ENCODE measurements at places on chromosomes 1 and 21.

DNA sequence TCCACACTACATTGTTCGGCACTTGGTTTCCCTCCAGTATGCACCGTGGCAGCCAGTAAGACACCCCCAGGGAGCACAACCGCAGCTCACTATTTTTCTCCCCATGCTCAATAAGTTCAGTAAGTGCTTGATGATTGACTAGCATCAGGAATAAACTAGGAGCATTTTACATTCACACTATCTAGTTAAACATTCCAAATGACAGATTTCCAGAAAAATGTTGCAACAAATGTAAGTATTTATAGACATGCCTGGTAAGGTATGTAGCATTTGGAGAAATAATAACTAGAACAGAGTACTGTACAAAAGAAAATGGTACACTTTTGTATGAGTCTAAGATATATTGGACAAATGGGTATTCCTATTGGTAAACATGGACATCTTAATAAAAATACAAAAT lies 92.9 kb downstream of the SLC45A1 start:
- no peak for DNase-seq

DNA sequence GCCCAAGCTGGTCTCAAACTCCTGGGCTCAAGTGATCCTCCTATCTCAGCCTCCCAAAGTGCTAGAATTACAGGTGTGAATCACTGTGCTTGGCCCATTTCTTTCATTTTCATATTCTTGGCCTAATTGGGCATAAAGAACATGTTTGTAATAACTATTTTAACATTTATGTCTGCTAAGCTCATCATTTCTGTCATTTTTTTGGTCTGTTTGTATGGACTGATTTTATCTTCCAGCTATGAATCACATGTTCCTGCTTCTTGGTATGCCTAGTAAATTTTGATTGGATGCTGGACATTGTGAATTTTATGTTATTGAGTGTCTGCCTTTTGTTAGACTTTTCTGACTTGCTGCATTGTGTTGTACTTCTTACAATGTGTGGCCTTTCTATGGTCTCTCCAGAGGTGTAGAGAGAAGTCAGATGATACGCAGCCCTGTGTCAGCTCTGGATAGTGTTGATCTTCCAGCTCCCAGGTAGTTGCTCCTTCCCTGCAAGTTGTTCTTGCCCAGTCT lies 39.0 kb upstream of the PPM1J start:
- no peak for DNase-seq

DNA sequence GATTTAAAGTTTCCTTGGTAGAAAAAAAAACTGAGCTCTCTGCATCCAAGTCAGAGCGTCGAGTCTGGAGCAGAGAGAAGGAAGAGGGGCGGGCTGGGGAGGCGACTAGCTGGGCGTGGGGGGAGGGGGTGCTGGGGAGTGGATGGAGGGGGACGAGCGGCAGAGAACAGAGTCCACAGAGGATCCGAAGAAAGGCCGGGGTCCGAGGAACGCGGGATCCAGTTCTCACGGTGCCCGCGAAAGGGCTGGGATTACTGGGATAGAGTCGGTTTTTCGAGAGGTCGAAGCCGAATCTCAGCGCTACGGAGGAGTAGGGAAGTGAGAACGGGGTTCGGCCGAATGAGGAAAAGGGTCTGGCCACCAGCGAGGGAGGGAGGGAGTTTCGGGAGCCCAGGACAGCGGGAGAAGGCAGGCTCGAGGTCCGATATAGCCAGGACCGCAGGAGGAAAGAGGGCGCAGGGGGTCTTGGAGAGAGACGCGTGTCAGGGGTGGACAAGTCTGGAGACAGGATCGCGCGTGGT lies 665 bp downstream of the DAB1 start:
- no peak for DNase-seq

DNA sequence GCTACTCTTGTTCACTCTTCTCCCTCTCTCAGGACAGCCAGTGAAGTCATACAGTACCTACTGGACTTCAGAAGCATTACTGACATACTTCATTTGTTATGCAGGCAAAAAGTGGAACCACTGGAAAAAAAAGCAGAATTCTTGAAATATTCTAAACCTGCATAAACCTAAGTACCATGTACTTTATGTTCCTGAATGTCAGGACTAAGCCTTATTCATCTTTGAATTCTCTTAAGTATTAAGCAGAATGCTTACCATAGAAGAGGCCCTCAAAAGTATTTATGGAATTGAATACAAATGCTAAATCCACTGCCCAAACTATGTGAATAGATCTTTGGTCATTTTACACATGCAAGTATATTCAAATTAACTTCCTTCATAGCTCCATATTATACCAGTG lies 7.8 kb downstream of the PSMB2 start:
- DNase-seq = no peak

DNA sequence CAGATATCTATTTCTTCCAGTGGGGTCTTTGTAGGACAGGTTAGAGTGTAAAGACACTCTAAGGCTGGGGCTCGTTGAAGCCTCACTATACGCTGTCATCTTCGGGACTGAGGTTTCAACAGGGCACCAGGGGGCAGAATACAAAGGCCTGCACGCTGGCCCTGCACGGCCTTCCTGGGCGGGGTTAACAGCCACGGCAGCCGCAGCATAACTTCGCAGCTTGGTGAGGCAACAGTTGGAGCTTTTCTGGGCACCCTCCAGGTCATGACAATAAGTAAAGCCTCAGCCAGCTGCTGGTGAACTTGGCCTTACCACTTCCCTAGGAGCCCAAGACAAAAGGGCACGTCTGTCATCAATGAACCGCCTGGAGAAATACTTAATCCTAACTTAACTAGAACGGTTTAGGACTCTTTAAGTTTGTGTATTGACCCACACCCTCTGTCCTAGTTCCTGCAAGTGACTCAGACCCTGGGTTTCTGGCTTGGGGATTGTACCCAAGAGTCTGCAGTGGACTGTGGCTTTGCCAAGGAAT lies 2.3 kb upstream of the RUNX1 start:
- peak; percentile 91 for DNase-seq

DNA sequence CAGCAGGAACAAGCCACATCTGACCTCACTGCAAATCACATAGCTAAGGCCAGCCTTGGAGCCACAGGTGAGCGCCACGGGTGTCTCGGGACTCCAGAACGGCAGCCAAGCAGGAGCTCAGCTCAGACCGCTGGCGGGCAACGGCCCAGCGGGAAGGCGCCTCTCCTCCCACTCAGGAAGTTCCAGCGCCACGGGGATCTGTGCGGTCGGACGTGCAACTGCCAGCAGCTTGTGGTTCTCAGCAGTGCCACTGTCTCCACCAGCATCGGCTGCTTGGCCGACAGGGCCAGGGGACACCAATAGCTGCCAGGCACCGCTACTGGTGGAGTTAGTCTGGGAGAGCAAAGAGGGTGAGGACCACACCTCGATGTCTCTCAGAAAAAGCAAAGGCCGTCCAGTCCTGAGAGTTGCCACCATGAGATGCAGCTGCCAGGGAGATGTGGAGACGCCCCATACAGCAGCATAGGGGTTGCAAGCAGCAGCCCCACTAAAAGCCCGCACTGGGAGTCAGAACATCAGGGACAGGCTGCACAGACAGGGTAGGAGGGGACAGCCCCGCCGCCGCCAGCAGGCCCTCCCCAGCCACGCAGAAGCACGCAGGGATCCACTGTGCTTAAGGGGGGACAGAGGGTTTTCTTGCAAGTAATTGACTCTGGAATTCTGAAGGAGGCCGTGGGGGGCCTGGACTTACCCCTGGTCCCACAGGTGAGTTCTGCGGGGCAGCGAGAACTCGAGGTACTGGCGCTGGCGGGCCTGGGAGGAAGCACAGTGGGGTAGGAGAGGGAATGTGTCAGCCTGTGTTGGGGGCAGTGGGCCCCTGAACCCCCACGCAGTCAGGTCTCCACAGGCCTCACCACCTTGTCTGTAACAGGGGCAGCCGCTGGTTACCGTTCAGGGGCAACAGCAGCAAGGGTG lies 83.5 kb downstream of the NPHP4 start:
- DNase-seq = no peak

All from activated CD4-positive, alpha-beta memory T cell treated with anti-CD3 and anti-CD28 coated beads for 36 hours (primary cell).